ENCODE measurements at places on chromosomes 2 and 18. TPM values are rescaled to one million over a fixed set of nuclear protein-coding genes. Genes with fewer than 3 reads are reported as not detected.
A peak's percentile ranks its signal among the peaks of the same experiment; 100 is the strongest.

Gene ESPNL
- total RNA-seq: not detected

Gene ANKRD30BL
- not detected for total RNA-seq

Gene CPO
- 0.25 TPM for total RNA-seq

Gene TUBA3E
- total RNA-seq: 47.1 TPM

Gene KCNG2
- not detected for total RNA-seq

Gene TUBB8B
- not detected for total RNA-seq

Gene DNER
- 2.3 TPM for total RNA-seq

Gene CSRNP3
- total RNA-seq: 4.0 TPM

Gene STEAP3
- total RNA-seq: 7.1 TPM

Gene SCYGR8
- not detected for total RNA-seq

Gene RUFY4
- total RNA-seq: not detected

Gene HOXD12
- not detected for total RNA-seq

Gene EPHA4
- total RNA-seq: 40.6 TPM

Gene NEU2
- not detected for total RNA-seq

Gene NMS
- not detected for total RNA-seq

Gene SOWAHC
- 2.3 TPM for total RNA-seq

DNA sequence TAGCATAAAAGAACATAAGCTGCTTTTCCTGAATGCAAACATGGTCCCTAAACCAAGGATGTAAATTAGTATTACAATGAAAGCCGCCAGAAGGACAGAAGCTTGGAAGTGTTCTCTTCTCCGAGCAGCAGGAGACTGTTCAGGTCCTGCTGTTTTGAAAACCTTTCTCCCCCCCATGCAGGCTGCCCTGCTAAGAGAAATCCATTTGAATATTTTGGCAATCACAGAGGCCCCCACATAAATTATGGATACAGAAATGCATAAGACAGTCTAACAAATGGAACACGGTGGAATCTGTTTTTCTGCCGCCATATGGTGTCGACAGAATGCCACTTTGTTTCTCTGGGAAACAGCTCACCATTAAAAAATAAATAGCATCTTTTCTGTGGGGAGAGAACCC is 600.4 kb upstream of the KLHL29 start:
- no peak for DNase-seq

GRCh38 chr2:146912536-146912935 is 932.3 kb upstream of the ACVR2A start:
- no peak for DNase-seq

DNA sequence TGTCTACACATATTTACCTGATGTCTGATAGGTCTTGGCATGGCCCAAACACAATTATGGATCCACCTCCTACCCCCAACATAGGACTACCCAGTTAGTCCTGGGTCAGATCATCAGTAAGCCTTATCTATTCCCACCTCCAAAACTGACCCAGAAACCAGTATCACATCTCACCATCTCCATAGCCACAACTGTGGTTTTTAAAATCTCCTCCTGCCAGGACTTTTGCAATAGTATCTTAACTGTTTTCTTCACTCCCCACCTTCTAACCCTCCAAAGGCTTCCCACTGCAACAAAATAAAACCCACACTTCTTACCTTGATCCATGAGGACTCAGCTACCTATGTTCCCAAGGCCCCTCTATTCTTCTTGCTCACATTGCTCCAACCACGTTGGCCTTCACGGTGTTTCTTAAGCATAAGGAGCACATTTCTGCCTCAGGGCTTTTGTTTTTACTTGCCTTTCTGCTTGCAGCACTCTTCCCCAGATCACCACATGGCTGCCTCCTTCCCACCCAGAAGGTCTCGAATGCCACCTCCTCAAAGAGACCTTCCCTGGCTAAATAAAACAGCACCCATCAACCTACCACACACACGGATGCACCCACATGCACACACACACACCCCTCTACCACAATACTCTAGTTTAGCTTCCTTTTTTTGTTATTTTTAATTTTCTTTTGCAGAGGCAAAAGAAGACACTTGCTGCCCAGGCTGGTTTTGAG is 125.9 kb upstream of the SLC1A4 start:
- DNase-seq: no peak

GRCh38 chr18:69444221-69444620 is 43.5 kb downstream of the DOK6 start:
- no peak for DNase-seq

DNA sequence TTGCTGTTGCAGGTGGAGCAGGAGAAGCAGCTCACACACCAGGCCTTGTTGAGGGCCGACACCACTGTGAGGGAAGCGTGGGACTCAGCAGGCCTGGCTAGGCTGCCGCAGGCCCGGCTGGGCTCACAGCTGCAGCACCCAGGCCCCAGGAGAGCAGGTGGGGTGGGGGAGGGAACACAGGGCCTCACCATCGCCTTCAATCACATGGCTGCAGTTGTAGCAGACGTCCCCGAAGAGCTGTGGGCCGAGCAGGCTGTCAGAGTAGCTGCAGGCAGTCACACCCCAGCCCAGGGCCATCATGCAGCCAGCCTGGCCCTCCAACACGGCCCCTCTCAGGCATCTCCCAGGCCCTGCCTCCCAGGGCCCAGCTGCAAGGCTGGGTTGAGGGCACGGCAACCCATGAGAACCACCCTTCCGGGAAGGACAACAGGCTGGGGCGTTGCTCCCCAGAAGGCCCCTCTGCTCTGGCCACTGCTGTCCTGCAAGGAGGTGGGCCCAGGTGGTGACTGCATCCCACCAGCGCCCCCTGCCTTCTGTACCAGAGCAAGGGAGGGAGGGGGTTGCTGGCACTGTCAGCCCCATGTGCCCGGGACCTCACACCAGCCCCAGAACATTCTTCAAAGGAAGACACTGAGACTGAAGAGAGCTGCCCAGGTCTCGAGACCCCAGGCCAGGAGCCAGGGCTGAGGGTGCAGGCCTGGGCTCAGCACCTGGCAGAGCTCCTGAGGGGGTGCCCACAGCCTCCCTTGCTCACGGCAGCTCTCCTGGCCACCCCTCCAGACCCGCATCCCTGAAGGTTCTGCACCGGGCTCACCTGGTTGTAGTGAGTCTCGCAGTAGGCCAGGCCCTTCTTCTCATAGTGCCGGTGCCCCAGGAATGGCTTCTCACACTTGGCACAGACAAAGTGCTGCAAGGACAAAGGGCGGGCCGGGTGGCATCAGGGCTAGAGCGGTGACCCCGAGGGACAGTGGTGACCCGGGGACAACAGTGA is 5.6 kb upstream of the GPR17 start:
- DNase-seq: no peak

GRCh38 chr2:112277596-112278220 is 2.3 kb downstream of the ZC3H6 start:
- DNase-seq: no peak

GRCh38 chr2:178195390-178196166 is 1.3 kb downstream of the OSBPL6 start:
- DNase-seq: no peak

DNA sequence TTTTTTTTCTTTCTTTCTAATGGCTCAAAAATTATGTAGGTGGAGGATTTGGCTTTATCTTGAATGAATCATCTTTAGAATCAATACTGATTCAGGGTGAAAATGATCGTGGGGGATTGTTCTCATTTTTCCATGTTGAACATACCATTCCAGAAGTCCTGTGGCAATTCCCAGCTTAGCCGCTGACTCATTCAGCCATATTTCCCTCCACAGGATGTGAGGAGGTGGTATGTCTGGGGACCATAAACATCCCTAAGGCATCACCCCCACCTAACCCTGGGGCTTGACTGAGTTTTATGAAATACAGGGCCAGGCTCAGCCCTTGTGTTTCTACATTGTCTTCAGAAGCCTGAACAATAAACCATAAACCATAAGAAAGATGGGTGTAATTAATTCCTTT is 92.7 kb upstream of the FN1 start:
- no peak for DNase-seq

GRCh38 chr2:201128933-201129505 is 13.1 kb downstream of the CFLAR start:
- DNase-seq: no peak

GRCh38 chr2:195312662-195313061 is 344.4 kb upstream of the SLC39A10 start:
- DNase-seq: no peak

DNA sequence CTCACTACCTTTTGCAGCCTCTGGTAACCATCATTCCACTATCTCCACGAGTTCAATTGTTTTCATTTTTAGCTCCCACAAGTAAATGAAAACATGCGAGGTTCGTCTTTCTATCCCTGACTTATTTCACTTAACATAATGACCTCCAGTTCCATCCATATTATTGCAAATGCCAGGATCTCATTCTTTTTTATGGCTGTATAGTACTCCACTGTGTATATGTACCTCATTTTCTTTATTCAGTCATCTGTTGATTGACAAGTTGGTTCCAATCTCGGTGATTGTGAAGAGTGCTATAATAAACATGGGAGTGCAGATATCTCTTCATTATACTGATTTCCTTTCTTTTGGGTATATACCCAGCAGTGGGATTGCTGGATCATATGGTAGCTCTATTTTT is 16.9 kb downstream of the IL1RN start:
- DNase-seq: no peak

- DNase-seq: no peak
These were observed 205.1 kb downstream of the TPGS2 start for GRCh38 chr18:36623681-36624190.

DNA sequence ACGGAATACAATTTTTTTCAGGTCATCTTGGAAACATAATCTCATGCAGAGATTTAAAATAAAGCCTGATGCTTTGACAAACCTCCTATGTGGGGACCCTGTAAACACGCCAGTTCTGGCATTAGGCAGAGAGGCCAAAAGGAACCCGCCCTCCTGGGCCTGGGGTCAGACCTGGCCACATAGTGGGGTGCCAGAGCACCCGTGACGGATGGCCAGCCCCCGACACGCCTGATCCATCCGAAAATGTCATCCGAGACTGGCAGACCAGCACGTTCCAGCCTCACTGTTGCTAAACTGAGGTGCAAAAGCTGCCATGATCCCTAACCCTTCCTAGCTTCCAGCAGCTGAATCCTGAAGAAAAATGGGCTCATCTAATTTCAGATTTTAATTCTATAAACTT is 222.6 kb upstream of the SALL3 start:
- no peak for DNase-seq

DNA sequence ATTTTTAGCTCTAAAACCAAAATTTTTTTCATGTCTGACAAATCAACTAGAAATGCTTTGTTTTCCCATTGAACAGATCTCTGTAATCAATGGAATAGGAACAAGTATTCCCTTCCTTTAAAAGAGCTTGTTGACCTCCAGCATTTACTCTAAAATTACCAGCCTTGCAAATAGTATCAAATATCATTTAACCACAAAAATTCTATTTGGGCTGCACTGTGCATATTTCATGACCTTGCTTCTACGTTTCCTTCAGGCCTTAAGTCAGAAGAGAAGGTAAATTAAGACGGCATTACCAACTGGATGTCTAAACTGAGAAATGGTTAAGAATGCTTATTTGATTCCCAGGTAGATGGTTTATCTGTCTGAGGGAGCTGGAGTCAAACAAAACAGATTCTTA is 33.3 kb upstream of the NRXN1 start:
- DNase-seq: no peak

DNA sequence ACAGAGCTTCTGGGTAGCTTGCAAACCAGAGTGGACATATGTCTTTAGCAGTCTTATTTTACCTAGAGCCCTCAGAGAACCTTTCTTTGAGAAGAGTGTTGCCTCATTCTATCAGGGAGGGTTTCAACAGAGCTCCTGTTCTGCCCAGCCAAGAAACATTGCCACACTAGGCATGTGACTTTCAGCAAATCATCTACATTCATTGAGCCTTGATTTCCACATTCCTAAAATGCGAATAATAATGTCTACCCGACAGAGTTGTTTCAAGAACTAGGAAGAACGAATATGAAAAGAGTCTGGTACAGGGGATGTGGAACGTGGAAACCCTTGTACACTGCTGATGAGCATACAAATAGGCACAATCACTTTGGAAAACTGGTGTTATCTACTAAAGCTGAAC is 7.8 kb upstream of the PRKAG3 start:
- DNase-seq: no peak

GRCh38 chr2:240946046-240946445 is 39.9 kb downstream of the CROCC2 start:
- no peak for DNase-seq

GRCh38 chr2:11790228-11790627 is 43.8 kb downstream of the LPIN1 start:
- DNase-seq: no peak

GRCh38 chr2:169110419-169110818 is 41.1 kb downstream of the DHRS9 start:
- DNase-seq: no peak

GRCh38 chr18:49725809-49726674 is 87.3 kb downstream of the ACAA2 start:
- peak; percentile 67 for DNase-seq

- no peak for DNase-seq
These were observed 121.8 kb downstream of the AKAIN1 start for GRCh38 chr18:5075297-5075696.

- no peak for DNase-seq
These were observed 156.8 kb upstream of the UNC80 start for GRCh38 chr2:209614690-209615369.

DNA sequence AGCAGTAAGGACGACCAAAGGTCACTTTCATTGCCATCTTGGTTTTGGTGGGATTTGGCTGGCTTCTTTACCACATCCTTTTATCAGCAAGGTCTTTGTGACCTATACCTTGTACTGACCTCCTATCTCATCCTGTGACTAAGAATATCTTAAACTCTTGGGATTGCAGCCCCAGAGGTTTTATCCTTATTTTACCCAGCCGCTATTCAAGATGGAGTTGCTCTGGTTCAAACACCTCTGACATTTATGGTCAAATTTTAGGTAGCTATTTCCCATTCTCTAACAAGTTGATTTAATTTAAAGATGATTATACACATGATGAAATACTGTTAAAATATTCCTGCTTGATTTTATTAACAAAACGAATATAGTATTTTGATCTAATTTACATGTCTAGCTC is 326.1 kb downstream of the ARHGAP15 start:
- no peak for DNase-seq

DNA sequence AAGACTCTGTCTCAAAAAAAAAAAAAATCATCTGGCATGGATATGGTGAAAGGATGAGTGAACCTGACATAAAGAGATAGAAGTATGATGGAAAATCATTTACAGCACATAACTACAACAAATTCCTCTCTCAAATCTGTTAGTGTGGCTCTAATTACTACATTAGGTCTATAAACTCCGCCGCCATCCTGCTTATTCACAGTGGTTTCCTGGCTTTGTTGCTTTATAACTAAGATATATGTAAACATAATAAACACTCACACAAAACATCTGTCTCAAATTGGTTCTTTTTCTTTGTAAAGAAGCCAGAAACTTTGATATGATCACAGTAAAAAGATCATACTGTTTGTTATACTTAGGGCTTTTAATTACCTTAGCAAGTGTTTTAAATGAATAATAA is 412.6 kb upstream of the FAM98A start:
- DNase-seq: no peak
